NCI-H1092 (cell line): ENCODE measurements at places on chromosomes 7 and 10.

GRCh38 chr7:132592231-132592920 lies 16.1 kb upstream of the PLXNA4 start:
- DNase-seq, result no peak

- DNase-seq, result no peak
Measured at GRCh38 chr7:131950758-131951157, 394.3 kb upstream of the PODXL start.

DNA sequence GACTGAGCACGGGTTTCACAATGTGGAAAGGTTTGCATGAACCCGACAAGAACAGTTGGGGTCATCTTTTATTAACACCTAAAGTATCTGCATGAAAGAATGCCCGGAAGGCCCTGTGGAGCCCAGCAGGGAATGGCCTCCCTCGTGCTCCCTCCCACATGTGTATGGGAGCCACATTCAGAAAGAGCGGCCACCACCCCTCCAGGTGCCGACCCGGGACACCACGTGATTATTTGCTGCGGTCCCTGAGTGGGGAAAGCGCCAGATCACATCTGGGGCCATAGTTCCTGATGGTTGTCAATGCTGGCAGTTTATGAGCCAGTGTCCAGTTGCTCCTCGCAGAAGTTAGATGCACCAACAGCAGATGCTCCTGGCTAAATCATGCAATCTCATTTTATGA lies 571.4 kb downstream of the TCERG1L start:
- no peak for DNase-seq

DNA sequence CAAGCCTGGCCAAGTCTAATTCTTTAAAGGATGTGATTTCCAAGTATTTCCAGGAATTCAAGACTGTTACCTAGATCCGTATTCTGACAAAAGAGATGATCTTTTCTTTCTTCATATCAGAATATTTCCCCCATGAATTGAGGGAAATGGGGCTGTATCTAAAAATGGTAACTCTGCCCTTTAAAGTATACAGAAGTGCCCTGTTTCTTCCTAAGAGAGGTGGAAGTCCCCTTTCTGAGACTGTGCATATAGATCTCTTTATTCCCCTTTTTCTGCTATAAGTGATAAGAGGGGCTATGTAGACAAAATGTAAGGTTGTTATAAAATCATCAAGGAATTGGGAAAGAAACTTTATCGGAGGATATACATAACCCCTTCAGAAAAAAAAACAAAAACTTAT lies 287.1 kb upstream of the KAT6B start:
- DNase-seq, result no peak

DNA sequence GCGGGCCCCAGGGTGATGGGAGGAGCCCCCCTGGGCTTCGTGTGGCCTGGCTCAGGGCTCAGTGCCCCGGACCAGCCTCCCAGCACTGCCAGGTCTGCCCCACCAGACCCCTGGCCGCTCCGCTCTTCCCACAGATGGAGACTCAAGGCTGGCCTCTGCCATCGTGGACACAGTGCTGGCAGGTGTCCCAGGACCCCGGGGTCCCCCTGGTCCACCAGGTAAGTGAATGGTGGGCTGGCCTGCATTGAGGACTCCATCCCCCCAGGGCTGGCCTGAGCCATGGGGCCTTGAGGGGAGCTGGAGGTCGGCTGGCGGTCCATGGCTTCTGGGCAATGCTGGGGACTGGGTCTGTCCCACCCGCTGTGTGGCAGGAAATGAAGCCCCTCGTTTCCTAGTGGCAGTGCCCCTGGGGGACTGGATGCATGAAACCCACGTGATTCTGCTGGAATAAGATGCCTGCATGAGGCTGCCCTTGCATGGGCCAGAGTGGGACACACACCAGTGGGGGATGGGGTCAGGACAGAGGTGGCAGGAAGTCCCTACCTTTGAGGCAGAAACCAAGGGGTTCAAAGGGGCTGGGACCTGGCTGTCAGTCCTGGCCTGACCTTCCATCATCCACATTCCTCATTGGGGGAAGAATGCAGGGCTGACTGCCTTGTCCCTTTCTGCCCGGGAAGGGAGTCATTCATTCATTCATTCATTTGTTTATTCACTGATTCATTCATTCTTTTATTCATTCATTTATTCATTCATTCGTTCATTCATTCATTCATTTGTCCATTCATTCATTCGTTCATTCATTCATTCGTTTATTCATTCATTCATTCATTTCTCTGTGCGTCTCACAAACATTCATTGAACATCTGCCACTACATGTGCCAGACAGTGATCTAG lies 81.8 kb downstream of the MYL10 start:
- no peak for DNase-seq

GRCh38 chr10:125209591-125210355 lies 49.4 kb upstream of the CTBP2 start:
- no peak for DNase-seq

- DNase-seq, result no peak
Measured at GRCh38 chr10:51542853-51543252, 156.5 kb downstream of the CSTF2T start.
